Renal pelvis (tissue), 12 donors: ENCODE measurements at places on chromosomes 2 and 18. TPM values are rescaled to one million over a fixed set of nuclear protein-coding genes. Genes with fewer than 3 reads are reported as not detected.

Gene ABCB11
- not detected for polyA plus RNA-seq

Gene CPLX4
- 0.07 TPM for polyA plus RNA-seq

DNA sequence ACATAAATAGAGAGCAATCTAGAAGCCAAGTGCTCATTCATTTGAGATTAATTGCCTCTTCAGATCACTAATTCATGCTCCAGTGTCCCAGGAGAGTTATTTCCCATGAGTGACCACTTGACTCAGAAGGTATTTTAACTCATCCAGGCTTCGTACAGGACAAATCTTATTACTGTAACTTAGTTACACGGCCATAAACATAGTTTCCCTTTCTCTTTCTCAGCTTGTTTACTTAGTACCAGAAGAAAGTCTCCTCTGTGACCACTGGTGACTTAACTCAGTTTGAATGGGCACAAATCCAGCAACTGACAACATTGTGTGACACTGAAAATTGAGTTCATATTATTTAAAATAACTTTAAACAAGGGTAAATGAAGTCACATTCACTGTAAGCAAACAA, 25.3 kb downstream of the MMADHC start:
- DNase-seq: peak; percentile 48

DNA sequence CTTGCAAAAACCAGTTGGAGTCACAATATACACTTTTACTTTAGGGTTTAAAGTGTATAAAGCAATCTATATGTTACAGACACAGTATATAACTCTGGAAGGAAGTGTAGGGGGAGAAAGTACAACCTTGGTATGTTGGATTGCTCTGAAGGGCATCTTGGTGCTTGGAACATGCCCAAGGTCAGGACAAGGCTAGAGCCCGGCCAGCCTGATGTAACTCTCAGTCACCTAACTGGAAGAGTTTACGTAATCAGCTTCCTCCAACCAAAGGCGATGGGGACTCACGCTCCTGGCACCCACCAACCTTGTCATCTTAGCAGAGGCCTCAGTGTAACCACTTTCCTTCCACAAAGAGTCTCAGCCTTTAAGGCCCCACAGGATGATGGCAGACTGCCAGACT, 181.1 kb upstream of the ACAA2 start:
- DNase-seq: no peak

DNA sequence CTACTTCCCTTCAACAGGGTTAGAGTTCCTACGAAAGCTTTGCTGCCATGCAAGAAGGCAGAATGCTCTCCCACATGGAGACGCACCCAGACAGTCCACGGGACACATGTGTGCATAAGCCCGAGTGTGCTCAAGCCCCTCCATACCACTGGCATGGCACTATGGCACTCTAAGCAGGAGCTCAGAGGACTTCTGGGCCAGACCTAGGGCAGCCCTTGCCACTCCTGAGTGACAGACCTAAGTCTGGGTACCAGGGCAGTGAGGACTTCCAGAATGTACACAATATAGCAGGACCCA, 11.4 kb upstream of the ARID5A start:
- DNase-seq: no peak

Gene SERPINB11
- polyA plus RNA-seq: not detected

Gene BMP10
- polyA plus RNA-seq: not detected

- DNase-seq: no peak
These were observed 80.9 kb downstream of the SMC6 start for GRCh38 chr2:17672583-17673317.

Gene GPR45
- polyA plus RNA-seq: 0.09 TPM

DNA sequence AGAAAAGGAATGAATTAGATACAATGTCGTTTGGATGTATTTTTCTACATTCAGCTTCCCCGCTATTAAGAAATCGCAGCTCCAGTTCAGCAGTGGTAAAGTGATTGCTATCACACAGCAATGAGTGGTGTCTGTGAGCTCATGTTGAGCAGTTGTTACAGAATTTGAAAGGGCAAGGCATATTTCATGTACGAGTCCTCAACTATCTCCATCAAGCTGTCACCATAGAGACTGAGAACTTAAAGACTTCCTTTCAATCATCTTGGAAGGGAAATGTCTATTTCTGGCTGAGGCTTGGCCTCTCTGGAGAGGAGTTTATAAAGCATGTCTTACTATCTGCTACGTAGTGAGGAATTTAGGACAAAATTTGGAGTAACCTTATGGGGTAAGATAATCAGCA, 24.4 kb upstream of the FAM117B start:
- DNase-seq: no peak

DNA sequence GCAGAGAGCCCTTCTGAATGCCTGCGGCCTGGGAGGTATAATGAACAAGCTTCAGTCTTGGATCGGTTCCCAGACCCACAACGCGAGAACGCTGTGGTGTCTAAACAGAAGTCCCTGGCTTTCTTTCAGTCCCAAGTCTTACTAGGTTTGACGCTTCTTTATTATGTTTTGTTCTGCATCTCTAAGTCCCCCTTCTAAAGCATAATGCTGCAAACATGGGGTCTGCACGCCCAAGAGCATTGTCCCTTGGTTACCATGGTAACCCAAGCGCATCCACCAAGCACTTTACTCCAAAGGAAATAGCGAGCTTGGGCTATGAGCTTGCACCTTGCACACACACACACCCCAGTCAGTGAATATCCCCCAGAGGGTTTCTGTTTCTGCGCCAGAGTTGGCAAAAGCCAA, 193.7 kb downstream of the INO80D start:
- DNase-seq: no peak

Gene MOCOS
- polyA plus RNA-seq: 1.2 TPM

Gene ALK
- polyA plus RNA-seq: 0.55 TPM

Gene ONECUT2
- polyA plus RNA-seq: 0.13 TPM

Gene TIGD1
- polyA plus RNA-seq: 11.8 TPM

Gene KYNU
- 6.3 TPM for polyA plus RNA-seq

- DNase-seq: no peak
These were observed 77.5 kb downstream of the EPHA4 start for GRCh38 chr2:221494556-221494955.

DNA sequence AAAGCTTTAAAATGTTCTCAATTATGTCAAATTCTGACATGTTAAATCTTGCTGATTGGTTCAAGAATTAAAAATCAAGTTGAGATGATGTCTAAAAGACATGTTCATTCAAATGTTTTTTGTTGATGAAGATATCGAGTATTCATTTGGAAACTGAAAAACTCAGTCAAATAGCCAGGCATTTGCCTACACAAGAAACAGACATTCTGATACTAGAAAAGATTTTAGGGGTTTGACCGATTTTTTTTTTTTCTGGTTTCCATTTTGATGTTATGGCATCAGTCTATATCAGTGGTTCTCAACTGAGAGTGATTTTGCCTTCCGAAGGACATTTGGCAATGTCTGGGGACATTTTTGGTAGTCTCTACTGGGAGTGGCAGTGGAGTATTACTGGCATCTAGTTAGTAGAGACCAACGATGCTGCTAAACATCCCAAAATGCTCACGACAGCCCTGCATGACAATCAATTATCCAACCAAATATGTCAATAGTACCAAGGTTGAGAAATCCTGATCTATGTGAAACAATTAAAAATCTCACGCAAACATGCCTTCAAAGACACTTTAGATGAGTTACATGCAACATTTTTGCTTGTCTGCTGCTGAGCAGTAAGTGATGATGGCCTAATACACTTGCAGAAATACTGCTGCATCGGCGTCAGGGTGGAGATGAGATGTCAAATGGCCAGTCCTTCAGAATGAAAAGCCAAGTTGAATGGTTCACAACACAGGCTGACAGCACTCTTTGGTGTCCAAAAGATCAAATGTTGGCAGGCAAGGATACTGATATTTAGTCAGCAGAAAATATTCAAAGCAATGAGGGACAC, 12.5 kb downstream of the RASGRP3 start:
- no peak for DNase-seq

DNA sequence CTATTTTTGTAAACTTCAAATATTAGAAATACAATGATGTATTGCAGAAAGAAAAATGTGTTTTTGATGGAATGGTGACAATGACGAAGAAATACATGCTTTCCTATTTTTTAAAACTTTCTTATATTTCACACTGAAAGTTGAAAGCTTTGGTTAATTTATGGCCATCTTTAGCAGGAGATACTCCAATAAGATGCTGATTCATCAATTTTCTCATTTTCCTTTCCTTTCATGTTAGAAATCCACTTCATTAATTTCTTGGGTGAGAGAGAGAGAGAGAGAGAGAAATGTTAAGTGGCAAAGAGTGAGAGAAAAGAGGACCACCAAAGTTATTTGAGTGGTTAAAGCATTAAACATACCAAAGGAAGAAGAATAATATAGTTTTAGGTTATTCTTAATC, 28.6 kb upstream of the MAP2 start:
- DNase-seq: no peak

- no peak for DNase-seq
These were observed 194.3 kb upstream of the SOX11 start for GRCh38 chr2:5497874-5498273.

Gene TRIM43B
- 0.74 TPM for polyA plus RNA-seq

DNA sequence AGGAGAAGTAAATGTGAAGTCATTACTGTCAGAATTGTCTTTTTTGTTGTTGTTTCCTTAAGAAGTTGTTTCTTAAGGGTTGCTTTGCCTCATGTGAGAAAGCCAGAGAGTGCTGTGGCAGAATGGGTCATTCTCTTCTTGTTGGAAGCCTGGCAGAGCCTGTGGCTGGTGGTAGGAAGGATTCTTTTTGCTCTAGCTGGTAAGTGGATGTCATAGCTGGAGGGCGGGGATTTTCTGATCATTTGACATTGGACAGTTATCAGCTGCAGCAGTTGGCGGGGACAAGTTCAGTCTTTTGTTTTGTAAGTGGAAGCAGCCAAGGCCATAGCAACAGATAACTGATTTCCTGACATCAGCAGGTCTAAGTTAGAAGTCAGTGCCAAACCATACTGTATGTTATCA, 5.5 kb upstream of the RMDN2 start:
- no peak for DNase-seq

GRCh38 chr2:236193026-236193425, 24.8 kb upstream of the GBX2 start:
- DNase-seq: no peak

Gene IGFBP5
- polyA plus RNA-seq: 355 TPM

- no peak for DNase-seq
These were observed 47.0 kb downstream of the CRYGD start for GRCh38 chr2:208077276-208077675.

DNA sequence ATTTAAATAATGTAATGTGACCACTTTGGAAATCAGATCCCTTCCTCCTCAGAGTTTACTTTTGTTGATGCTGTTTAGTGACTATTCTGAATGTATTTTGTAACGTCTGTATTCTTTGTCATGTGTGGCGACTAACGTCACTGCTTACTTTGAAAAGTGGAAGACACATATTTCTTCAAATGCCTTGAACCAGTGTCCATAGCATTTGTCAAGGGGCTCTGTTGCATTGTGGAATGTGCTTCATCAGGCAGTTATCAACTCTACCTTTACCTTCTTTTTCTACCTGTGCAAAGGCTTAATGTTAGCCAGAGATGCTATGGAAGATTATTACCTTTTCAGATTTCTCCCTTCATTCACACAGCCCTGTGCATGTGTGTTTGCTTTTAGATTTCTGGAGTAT, 162.4 kb downstream of the ZNF407 start:
- no peak for DNase-seq

DNA sequence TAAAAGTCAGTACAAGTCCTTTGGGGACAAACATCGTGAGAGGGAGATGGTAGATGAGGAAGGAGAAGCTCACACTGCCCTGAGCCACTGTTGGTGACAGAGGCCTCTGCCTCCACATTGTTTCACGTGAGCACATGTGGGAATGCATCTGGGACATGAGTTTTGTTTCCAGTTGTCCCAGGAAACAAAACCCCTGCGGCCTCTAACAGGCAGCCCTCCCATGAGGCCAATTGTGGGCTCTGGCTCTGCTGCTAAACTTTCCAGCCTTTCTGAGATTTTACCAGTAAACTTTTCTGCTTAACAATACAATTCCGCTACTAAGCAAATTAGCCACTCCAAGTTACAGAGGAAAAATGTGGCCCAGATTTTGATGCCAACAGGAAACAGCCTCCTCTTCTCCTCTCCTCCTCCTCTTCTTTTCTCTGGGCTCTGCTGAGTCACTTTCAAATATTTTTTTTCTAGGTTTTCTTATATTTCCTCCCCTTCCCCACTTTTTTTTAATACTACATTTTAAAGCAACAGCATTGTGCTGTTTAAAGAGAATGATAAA, 23.4 kb upstream of the LRRC30 start:
- no peak for DNase-seq

DNA sequence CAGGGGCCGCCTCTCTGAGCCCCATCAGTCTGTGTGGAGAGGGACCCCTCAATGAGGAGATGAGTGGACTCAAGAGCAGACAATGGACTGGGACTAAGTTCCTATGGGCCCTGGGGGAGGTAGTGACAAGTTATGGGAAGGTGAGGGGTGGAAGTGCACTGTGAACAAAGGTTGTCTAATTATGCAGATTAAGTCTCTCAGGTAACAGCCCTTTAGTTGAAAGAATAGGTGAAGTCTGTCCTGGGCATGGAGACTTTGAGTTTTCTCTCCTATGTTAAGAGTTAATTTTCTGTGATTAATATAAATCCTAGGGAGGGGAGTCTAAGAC, 243.8 kb downstream of the FAM210A start:
- DNase-seq: no peak

GRCh38 chr2:134140251-134140661, 113.6 kb upstream of the MGAT5 start:
- no peak for DNase-seq

GRCh38 chr2:237480988-237481525, 6.0 kb upstream of the MLPH start:
- DNase-seq: no peak

Gene SEMA4F
- 7.4 TPM for polyA plus RNA-seq

DNA sequence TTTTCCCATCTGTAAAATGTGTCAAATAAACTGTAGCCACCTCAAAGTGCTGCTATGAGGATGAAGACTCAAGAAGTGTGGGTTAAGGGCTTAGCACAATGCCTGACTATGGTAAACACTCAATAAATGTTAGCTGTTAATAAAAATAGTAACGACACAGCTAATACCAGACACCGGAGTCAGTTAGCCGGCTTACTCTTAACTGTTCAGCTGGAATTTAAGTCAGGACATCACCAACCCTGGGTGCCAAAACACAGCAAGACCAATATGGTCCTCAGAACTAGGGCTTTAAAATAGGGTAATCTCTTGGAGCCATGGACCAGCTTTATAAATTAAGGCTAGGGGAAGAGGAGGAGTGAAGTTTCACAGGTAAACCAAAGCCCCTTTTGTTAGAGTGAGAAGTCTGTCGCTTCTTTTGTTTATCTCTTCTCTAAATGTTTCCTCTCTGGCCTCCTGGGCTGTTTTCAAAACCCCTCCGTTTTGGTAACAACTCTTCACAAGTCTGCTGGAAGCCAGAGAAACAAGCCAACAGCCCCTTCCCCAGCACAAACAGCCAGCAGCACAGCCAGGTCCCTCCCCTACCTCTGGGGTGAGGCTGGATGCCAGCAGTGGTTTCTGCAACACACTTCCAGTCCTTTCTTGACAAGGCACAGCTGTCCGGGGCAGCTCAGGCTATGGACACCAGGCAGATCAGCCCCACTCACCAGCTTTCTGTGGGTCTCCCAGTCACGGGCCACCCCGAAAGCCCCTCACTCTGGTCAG, 13.8 kb upstream of the FZD7 start:
- DNase-seq: no peak

GRCh38 chr2:128791985-128792320, 473.3 kb upstream of the HS6ST1 start:
- DNase-seq: no peak

- no peak for DNase-seq
These were observed 56.8 kb downstream of the SH3BP4 start for GRCh38 chr2:235008584-235009044.

GRCh38 chr2:132729522-132729921, 59.5 kb upstream of the LYPD1 start:
- DNase-seq: no peak
